ENCODE measurements at places on chromosomes 7 and 10.

- DNase-seq, result no peak
These were observed 748.4 kb upstream of the PHF14 start for GRCh38 chr7:10225275-10225674.

GRCh38 chr10:128851281-128851680 lies 615.8 kb upstream of the MGMT start:
- DNase-seq, result no peak

DNA sequence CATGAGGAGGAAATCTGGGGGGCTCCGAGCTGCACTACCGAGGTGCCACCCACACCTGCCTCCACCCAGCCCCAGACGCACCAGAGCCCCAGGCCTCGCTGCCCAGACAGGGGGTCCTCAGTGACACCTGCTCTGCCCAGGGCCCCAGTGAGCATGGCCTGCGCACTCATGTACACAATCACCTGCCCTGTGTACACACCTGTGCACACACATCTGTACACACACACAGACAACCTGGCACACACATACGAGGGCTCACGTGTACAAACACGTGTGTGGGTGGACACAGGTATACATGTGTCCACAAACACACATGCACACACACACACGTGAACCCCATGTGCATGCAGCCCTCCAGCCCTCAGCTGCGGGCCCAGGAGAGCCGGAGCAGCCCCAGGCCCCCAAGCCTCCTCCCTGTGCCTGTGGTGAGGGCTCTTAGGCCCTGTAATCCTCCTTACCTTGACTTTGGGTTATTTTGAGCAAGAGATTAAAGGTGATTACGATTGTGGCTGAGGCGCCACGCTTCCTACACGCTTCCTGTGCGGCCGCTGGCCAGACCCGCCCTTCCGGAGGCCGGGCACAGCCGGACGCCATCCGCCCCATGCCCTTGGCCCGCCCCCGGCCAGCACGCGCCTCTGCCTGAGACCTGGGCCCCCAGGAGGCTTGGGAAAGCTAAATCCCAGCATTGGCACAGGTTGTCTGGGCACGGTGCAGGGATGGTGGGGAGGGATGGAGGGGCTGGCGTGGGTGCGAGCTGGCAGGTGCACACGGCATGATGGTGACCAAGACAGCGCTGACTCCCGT lies 71.9 kb downstream of the ELFN1 start:
- no peak for DNase-seq

DNA sequence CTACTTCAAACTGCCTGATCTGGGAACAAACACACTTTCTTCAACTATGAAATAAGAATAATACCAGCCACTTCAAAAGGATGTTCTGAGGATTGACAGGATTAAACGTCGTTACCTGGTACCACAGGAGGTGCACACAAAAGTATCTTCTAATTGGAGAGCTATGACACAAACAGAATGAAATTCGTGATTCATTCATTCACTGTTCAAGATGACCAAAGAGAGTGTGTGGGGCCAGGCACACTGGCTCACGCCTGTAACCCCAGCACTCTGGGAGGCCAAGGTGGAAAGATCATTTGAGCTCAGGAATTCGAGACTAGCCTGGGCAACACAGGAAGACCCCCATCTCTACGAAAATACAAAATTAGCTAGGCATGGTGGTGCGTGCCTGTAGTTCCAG lies 50.9 kb downstream of the SFMBT2 start:
- DNase-seq, result no peak

DNA sequence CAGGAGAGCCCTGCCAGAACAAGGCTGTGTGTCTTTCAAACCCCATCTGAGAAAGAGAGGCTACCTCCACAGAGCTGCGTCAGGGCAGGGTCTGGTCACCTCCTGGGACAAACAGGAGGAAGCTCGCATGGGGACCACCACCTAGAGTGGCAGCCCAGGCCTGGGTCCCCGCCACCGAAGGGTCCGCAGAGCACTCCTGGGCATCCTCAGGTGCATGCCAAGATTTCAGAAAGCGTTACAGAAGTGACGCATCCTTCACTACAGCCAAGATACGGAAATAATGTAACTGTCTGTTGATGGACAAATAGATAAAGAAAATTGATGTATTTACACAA lies 42.6 kb downstream of the GSDME start:
- no peak for DNase-seq

GRCh38 chr10:4285121-4285520 lies 500.1 kb upstream of the KLF6 start:
- no peak for DNase-seq

GRCh38 chr7:70782796-70783195 lies 349.1 kb upstream of the GALNT17 start:
- DNase-seq, result no peak

GRCh38 chr10:122347170-122347841 lies 27.2 kb upstream of the PLEKHA1 start:
- DNase-seq, result no peak

DNA sequence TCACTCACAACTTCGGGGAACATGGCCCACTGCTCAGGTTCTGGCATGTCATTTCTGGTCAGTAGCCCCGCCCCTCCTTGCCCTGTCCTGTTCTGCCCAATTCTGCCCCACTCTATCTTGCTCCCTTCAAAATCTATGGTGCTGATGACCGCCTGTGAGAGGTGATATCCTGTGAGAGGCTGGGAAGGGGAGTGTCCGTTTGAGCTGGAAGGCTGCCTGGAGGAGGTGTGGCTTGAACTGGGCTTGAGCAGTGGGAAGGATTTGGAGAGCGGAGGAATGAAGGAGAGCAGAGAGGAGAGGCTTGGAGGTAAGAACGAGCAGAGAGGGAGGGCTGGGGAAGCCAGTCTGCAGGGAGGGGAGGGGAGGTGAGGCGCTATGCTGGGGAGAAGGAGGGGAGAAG lies 145.3 kb downstream of the RPS24 start:
- no peak for DNase-seq

- DNase-seq, result no peak
These were observed 2.5 kb downstream of the TES start for GRCh38 chr7:116212869-116213268.

DNA sequence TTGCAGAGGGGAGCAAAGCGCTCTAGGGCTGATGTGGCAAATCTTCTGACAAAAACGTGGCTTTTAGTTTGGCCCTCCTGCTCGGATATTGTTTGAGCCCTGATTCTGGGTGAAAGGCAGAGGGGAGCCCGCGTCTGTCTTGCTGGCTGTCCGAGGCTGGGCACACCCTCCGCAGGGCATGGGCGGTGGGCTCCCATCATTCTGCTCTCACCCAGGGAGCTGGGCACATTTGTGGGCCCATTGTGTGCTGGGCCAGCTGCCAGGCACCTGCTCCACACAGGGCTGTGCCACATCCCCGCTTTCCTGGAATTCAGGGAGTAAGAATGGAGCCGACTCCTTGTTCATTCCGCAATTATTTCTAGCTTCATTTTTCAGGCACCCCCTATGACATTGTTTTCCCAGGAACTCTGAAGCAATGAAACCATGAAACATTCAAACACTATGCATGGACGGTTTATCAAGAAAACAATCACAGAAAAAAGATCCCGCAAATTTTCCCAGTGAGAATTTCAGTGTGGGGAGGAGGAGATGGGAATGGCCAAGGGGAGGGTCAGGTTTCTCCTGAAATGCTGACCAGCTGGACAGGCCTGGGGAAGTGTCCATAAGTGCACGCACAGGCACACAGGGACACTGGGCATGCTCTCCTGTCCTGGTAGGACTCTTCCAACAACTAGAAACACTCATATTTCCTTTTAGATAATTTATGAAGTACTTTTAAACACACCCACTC lies 341.1 kb downstream of the CXCL12 start:
- no peak for DNase-seq

DNA sequence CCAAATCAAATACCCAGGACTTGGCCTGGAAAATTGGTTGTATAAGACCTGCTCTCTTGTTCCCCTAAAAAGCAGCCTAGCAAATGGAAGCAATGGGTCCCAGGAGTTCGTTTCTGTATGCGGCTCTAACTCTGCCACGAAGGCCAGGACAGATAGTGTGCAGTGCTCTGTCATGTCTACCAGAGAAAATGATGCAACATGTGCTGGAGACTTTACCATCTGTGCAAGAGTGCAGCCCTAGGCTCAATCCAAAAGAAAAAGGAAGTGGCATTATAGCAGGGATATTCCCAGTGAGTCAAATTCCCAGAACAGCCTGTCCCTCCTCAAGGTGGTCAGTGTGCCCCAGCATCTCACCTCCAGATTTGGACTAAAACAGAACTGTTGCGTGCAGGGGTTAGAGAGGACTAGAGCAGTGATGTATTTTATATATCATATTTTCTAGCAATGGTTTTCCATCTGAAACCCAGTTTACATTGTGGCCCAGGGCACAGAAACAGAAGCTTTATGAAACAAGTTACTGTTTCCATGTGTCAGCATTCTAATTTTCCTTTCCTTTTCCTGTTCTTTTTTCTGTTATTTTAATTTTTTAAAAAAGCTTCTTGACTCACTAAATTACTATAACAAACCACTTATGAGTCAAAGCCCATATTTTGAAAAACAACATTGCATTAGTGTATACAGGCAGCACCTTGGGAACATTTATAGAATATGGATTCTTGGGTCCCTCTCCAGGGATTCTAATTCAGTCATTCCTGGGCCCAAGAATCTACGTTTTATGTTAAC lies 311.2 kb downstream of the RNLS start:
- peak; percentile 23 for DNase-seq

DNA sequence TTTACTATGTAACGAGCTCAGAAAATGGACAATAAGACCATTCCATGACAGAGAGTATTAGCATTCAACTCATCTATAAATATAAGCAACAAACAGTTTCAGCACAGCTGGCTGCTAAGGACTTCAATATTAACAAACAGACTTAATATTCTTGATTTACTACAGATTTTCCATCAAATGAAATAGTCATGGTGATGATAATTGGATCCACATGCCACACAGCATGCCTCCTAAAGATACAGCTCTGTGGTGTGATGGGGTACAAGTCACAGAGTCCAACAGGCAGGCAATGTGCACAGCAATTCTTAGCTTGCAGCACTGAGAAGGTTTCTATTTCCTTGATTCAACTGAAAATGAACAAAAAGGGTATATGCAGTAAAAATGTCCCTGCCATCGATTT lies 54.0 kb downstream of the DOCK4 start:
- no peak for DNase-seq

GRCh38 chr7:140661124-140661523 lies 11.6 kb upstream of the ADCK2 start:
- no peak for DNase-seq

- DNase-seq, result no peak
These were observed 34.5 kb upstream of the MMD2 start for GRCh38 chr7:4993471-4993870.

DNA sequence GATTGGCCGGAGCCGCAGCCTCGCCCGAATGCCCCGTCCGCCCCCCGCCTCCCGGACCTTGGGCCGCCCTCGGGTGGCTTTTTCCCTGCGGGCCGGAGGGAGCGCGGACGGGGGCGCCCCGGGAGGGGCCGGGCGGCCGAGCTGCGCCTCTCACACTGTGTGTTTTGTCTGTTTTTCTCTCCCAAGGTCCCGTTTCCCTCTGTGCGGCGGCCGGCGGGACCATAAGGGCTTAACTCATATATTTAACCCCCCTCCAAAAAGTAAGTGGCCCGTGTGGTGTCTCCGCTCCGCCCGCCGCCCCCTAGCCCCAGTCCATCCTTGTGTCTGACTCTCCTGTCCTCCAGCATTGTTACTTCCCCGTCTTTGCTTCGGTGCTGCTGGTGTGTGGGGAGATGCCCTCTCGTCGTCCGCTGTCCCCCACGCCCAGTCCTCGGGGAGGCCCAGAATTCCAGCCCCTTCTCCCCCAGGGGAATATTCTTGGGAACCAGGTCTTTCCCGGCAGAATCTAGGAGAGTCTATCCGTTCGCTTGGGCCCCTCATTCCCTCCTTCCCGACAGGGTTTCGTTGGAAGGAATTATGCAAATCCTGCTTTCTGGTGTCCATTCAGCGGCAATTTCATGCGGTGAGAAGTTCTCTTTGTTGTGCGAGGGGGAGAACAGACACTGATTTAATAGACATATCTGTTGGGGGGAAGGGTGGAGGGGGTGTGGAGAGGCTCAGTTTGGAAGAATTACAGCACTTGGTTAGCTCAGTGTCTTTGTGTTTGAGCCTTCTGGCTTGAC lies 1.3 kb downstream of the LCOR start:
- no peak for DNase-seq

GRCh38 chr7:111743244-111743847 lies 181.1 kb upstream of the IMMP2L start:
- DNase-seq, result no peak

DNA sequence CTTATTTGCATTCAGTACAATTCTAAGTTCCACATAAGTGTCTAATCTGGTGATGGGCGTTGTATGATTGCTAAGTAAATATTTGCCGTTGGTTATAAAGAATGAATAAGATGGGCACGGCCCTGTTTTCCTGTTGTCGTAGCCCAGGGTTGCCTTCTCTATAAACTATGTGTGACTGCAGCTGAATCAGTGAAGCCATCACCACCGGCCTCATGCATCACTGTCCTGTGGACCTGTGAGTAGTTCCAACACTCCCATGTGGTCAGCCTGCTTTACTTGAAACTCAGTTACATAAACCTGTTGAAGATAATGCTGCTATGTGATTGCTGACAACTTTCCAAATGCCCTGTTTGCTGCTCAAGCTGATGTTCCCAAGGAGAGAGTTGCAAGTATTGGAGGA lies 21.6 kb upstream of the KLF6 start:
- no peak for DNase-seq

DNA sequence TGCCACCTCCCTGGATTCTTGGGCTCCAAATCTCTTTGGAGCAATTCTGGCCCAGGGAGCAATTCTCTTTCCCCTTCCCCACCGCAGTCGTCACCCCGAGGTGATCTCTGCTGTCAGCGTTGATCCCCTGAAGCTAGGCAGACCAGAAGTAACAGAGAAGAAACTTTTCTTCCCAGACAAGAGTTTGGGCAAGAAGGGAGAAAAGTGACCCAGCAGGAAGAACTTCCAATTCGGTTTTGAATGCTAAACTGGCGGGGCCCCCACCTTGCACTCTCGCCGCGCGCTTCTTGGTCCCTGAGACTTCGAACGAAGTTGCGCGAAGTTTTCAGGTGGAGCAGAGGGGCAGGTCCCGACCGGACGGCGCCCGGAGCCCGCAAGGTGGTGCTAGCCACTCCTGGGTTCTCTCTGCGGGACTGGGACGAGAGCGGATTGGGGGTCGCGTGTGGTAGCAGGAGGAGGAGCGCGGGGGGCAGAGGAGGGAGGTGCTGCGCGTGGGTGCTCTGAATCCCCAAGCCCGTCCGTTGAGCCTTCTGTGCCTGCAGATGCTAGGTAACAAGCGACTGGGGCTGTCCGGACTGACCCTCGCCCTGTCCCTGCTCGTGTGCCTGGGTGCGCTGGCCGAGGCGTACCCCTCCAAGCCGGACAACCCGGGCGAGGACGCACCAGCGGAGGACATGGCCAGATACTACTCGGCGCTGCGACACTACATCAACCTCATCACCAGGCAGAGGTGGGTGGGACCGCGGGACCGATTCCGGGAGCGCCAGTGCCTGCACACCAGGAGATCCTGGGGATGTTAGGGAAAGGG lies 913 bp downstream of the NPY start:
- DNase-seq, result peak; percentile 2

- no peak for DNase-seq
These were observed 1.8 kb downstream of the EBF3 start for GRCh38 chr10:129962031-129962871.

DNA sequence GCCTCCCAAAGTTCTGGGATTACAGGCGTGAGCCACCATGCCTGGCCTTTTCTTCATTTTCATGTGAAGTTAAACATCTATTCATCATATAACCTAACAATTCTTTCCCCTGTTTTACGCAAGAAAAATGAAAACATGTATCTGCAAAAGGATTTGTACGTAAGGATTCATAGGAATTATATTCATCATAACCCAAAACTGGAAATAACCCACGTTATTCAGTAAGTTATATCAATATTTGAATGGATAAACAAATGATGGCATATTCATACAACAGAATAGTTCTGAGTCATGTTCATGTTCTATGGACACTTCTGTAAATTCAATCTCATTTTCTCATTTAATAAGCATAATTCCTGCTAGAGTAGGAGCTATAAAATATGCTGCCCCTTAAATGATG lies 35.2 kb upstream of the CAV2 start:
- DNase-seq, result no peak

Measured in activated naive CD8-positive, alpha-beta T cell treated with anti-CD3 and anti-CD28 coated beads for 36 hours (primary cell).